ENCODE measurements at places on chromosomes 1 and 21.

DNA sequence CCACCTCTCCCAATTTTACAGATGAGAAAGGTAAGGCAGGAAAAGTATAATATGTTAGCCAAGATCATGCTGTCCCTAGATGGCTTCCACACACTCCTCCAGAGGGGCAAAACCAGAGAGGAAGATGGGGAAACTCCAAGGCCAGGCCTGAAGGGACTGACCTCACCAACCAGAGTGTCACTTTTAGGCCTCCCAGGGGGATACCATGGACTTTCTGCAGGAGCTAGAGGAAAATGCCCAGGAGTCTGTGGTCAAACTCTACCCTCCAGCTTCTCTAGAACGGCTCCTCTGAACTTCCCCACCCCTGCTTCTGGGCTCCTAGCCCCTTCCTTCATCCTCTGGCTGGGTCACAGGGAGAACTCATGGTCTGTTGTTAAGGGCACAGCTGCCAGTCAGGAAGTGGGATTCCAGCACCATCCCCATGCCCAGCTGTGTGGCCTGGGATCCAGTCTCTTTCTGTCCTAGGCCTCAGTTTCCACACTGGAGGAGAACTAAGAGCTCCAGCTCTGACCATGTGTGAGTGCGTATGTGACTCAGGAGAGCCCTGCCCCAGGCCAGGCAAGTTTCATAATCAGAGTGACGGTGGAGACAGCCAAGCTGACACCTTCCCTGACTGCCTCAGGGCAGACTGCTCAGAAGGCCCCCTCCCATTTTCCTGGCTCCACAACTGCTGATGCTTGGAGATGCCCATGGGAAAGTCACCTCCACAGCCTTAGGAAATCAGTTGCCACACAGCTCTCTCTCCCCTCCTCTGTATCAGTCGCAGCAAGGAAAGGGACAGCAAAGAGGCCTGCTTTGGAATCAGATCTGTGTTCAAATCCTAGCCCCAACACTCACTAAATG is 1.9 kb downstream of the IGSF8 start:
- DNase-seq: no peak

DNA sequence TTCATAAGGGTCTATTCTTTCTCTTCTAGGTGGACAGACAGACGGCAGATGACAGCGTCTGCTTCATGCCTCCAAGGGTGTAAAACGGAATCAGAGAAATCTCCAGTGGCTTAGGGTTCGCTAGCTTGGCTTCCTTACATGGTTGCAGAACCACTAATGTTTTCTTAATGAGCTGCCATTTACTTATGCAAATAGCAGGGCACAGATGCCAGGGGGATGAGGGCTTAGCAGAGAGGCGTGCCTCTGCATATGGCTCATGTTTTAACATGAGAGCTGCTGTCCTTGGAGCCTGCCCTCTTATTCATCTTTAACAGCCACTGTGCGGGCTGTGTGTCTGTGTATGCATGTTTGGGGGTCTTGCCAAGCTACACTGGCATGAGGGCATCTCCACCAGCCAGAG is 119.6 kb downstream of the IER5 start:
- DNase-seq: no peak

DNA sequence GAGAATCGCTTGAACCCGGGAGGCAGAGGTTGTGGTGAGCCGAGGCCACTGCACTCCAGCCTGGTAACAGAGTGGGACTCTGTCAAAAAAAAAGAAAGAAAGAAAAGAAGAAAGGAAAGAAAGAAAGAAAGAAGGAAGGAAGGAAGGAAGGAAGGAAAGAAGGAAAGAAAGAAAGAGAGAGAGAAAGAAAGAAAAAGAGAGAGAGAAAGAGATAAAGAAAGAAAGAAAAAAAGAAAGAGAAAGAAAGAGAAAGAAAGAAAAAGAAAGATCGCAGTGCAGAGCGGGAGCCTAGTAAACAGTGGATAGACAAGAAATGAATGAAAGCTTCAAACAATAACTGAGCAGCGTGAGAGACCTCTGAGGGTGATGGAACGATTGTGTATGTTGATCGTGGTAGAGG is 20.6 kb upstream of the GRHL3 start:
- no peak for DNase-seq

- DNase-seq: no peak
These were observed 2.0 kb downstream of the RGS8 start for GRCh38 chr1:182682406-182682805.

GRCh38 chr1:185291652-185292051 is 25.4 kb downstream of the IVNS1ABP start:
- DNase-seq: no peak

DNA sequence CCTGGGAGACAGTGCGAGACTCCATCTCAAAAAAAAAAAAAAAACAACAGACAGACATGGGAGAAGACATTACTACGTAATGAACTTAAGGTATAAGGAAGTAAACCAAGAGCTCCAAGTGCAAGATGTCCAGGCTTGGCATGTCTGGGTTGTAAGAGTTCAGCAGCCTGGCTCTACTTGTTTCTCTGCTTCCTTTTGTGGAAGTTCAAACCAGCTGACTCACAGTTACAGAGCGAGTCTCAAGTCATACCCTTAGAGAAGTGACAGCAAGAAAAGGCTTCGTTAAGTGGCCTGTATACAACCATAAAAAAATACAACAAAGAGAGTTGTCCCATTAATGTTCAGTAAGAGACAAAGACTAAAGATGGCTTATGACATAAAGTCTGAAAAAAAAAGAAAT is 1.3 kb downstream of the RIT1 start:
- no peak for DNase-seq
